SJCRH30 (cell line): ENCODE measurements at places on chromosomes 6 and 20. TPM values are rescaled to one million over a fixed set of nuclear protein-coding genes. Genes with fewer than 3 reads are reported as not detected.

Gene MEI4
- not detected in 2 replicates for total RNA-seq

Gene RAB32
- total RNA-seq: 12.2 and 12.4 TPM in 2 replicates

Gene CNBD2
- 5.3 and 6.2 TPM in 2 replicates for total RNA-seq

Gene TNNC2
- total RNA-seq: 0.73 and 0.75 TPM in 2 replicates

- H3K27ac ChIP-seq: no peak overlapping the region
- H3K27me3 ChIP-seq: no peaks in the 10 kb centered on the region
- no peak for DNase-seq
- H3K36me3 ChIP-seq: no peaks in the 10 kb centered on the region
Observed at GRCh38 chr6:30836957-30837356, 47.4 kb upstream of the DDR1 start.

GRCh38 chr6:41733707-41734665 is 1.4 kb downstream of the TFEB start:
- DNase-seq: peak; percentile 84
- peaks cover 8% of the 10 kb centered on the region; the same call in 1 of the 2 replicates for H3K27me3 ChIP-seq
- peak overlapping the region; percentile 56 for H3K4me3 ChIP-seq

DNA sequence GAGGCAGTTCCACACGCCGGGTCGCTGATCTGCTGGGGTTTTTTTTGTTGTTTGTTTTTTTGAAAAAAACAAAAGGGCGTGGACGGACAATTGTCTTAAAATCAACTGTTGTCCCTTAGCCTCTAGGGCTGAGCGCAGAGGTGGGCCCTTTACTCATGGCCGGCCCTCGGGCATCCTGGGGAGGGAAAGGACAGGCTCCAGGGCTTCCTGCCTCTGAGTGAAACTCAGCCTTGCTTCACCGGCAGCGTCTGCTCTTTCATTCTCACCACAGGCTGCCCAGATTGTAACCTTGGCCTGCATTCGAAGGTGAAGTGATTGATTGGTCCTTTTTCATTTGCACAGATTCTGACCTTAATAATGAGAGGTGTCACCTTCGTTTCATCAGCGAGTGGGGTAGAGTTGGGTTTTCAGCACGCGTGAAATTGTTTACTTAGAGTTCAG is 797 bp downstream of the SMIM13 start:
- peak overlapping the region; percentile 95 for H3K4me3 ChIP-seq
- no peaks in the 10 kb centered on the region for H3K27me3 ChIP-seq
- H3K27ac ChIP-seq: peak overlapping the region; percentile 97
- H3K36me3 ChIP-seq: peaks cover 2% of the 10 kb centered on the region; the same call in 1 of the 2 replicates
